SJSA1 (cell line): ENCODE measurements at places on chromosomes 2 and 18.

DNA sequence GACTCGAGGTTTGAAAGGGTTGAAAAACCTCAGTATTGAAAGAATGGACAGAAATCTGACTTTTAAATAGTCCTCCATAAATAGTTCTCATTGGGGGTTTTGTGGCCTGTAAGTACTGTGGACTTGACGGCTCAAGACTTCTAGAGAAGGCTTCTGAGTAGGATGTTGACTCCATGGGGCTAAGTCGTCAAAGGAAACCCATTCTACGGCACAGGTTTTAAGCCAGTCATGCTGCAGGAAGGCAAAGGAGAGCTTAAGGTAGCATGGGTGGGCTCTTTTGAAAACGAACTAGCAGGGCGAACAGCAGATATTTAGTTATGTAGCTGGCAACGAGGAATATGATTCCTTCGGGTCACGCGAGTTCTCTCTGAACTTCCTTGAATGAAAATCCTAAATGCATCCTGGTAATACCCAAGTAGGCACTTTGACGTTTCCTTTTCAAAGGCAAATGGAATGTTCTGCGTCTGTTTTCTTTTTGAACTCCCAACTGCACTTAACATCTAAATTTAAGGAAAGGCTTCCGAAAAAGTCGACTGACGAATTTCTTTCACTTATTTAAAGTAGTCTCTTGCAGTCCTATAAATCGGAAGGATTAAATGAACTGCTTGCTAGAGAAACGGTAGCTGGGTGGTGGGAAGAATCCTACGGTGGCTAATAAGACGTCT, 1.1 kb upstream of the NEDD4L start:
- DNase-seq, result no peak

DNA sequence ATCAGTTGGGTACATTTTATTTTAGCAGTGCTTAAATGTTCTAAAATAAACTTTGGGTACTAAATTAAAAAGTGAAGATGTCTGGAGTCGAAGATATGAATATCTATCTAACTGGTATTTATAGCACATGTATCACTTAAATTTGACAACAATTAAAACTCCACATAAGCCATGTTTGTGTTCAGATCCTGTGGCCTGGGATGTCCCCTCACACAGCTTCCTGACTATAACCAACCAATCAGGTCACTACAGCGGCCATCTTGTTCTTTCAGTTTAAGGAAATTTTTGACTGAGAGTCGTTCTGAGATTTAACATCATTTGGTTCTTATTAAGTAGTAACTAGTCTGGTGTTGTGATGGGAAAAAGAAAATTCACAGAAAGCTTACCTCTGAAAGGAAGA, 170.7 kb upstream of the NRP2 start:
- no peak for DNase-seq

GRCh38 chr2:134011936-134012586, 241.8 kb upstream of the MGAT5 start:
- no peak for DNase-seq

GRCh38 chr2:143577489-143577888, 448.3 kb downstream of the ARHGAP15 start:
- DNase-seq, result no peak

DNA sequence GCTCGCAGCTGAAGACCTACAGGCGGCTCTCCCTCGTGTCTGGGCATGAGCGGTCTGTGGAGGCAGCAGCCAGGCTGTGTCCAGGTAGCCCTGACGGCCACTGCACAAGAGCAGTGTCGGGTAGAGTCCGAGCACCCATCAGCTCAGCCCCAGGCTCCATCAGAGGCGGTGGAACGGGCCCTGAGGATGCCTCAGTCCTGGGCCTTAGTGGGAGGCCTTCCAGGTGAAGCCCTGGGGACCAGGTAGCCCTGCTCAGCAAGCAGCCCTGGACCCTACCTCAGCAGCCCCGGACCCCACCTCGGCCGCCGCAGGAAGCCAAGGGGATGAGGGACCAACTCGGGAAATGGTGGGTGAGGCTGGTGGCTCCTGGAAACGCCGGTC, 21.3 kb upstream of the KLF11 start:
- peak; percentile 41 for DNase-seq

DNA sequence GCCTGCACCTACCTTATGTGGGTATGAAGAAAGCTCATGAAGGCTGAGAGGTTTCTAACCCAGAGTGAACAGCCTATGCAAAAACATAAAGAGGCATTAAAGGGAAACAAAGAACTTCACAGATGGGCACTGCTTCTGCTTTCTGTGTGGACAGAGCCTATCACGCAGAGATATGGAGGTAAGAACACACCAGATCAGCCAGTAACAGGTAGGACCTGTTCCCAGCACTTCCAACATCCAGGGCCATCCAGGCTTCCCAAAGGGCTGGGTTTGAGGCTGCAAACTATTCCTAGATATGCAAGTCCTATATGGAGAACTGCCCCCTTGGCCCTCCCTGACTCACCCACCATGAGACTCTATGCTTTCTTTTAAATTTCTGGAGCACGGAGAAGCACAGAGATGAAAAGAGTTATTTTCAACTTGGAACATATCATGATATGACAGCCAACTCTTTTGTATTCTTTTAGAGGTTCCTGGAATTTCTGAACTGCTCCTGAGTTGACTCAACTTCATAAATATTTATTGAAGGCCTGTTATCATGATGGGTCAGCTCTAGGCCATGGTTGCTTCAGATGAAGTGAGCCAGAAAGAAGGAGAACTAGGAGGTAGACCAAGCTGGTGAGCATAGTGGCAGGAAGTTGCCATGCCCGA, 77.4 kb upstream of the PPP1CB start:
- DNase-seq, result no peak

- DNase-seq, result no peak
These were observed 108.2 kb upstream of the CXCR4 start for GRCh38 chr2:136225950-136226835.

- no peak for DNase-seq
These were observed 108.5 kb downstream of the VAPA start for GRCh38 chr18:10022365-10022764.

- DNase-seq, result no peak
These were observed 38.1 kb downstream of the RPL37A start for GRCh38 chr2:216536734-216537210.

GRCh38 chr2:235860871-235861270, 307.3 kb downstream of the GBX2 start:
- no peak for DNase-seq

DNA sequence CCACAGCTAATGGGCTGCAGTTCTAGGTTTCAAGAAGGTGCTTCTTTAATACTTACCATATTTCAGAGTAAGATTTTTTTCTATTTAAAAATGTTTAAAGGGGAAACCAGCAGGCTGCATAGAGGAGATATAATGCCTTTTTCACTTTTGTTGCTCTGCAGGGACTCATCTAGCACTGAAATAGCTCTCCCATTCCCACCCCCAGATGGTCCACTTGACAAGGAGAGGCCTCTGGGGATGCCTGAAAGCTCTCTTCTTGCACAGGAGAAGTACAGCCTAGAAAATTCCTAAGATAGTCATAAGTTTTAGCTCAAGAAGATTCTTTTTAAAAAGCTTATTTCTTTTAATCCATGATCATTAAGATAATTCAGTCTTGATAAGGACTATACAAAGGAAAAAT, 126.4 kb downstream of the CDH2 start:
- no peak for DNase-seq

GRCh38 chr2:172510548-172510947, 45.3 kb upstream of the PDK1 start:
- DNase-seq, result no peak

DNA sequence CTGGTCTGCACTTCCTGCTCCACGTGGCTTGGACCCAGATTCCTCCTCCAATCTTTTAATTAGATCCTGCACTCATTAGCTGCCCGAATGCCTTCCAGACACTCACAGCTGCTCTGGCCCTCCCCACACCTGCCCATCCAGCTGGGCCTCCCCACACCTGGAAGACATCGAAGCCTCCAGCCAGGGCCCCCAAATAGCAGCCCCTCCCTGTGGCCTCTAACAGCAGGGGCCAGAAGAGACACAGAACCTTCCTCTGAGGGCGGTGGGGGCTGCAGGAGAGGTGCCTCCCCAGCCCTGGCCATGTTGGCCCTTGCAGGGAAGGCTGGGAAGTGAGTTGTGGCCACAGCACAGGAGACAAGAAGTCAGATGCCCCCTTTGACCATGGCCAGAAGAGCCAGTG, 252.8 kb downstream of the DYSF start:
- no peak for DNase-seq

GRCh38 chr18:37242826-37243560, 322.6 kb downstream of the CELF4 start:
- no peak for DNase-seq

DNA sequence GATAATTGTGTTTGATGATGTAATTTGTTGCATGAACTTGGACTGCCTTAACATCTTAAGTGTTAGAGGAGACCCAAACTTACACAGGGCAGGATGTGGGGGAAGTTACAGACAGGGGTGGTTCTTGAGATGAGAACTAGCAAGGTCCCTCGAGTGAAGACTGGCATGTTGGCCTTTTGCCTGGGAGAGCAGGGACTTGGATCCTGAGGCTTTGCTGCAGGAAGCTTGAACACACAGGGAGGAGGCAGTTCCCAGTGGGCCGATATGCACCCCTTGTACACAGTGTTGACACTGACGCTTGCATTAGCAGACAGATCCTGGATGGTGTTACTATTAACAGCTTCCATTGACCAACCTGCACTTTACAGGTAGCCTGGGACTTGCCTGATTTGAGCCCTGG, 47.5 kb downstream of the CHRNA1 start:
- no peak for DNase-seq

DNA sequence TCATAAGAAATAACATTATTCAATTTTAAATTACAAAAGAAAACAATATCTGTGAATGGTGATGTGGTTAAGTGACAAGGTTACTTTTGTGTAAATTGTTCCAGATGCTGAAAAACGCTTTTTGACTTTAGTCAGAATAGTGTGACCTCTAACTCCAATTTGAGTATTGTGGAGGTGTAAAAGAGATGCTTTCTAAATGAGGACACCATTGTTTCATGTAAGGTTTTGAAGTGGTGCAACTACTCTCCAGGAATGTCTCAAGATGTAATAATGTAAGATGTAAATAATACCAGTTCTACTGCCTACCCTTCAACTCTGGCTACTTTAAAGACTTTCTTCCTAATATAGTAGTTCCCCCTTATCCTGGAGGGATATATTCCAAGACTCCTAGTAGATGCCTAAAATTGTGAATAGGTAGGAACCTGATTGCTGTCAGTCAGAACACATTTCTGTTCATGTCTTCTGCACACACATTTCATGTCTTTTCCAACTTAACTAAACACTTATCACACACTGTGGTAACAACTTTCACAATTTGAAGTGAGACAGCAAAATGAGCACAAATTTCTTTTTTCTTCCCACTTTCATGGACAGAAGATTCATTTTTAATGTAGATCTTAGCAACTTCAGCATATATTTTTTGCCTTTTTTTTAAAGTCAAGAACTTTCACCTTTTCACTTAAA, 39.1 kb upstream of the PPP1R1C start:
- no peak for DNase-seq

DNA sequence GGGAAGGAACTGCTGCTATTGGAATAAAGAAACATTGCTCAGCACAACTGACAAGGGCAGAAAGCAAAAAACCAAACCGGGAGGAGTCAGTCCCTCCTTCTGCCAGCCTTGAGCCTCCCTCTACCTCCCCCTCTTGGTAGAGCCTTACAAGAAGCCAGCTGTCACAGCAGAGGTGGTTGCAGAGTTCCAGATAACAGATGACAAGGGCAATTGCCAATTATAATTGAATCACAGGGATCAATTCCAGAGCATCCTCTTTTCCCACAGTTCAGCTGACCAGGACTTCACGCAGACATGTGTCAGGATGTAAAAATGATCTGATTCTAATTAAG, 548.2 kb upstream of the LRRTM1 start:
- DNase-seq, result no peak

DNA sequence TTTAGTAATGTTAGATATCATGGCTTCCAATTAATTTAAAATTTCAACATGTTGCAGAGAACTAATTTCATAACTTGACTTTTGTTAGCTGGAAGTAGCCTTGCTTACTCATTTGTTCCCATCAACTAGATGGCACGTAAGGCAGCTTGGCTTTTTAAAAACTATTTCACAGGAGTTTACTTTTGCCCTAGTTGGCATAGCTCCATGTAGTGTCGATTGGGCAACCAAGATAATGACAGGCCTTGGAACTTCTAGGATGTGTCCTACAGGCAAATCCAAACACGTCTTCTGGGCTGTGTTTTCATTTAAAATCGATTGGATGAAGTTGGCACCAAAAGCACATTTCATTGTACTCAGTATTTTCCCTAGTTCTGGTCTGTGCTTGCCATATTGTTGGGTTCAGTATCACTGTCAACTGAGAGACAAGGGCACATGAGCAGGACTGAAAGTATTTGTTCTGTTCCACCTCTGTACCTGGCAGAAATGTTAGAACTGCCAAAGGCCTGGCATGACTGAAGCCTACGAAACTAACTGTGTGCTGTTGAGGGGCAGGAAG, 29.4 kb downstream of the HADHB start:
- DNase-seq, result no peak

- DNase-seq, result no peak
These were observed 73.6 kb downstream of the DDX1 start for GRCh38 chr2:15665067-15665942.

- DNase-seq, result peak; percentile 94
These were observed 471.9 kb upstream of the TNP1 start for GRCh38 chr2:217331523-217332416.

- DNase-seq, result no peak
These were observed 19.9 kb upstream of the IL1RL1 start for GRCh38 chr2:102291319-102292075.

DNA sequence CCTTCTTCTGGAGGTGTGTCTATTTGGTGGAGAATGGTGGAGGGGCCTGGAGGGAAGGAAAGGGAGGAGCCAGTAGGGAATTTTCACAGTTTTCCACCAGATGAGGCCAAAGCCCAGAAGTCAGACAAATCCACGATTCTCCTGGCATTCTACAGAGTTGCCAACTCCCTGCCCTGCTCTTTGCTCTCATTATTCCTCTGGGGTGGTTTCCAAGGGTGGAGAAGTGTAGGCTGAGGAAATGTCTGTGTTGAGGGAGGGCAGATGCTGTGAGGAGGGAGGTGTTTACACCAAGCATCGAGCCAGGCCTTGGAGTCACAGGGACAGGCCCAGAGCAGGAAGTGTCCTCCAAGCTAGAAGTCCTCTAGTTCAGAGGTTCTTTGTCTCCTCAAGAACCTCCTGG, 124.1 kb upstream of the LGALSL start:
- DNase-seq, result no peak
